Jurkat, Clone E6-1 (cell line): ENCODE measurements at places on chromosomes 16 and 17.
A peak's percentile ranks its signal among the peaks of the same experiment; 100 is the strongest.

GRCh38 chr16:17026600-17027242 lies 444.0 kb downstream of the XYLT1 start:
- peak; percentile 84 for DNase-seq

GRCh38 chr16:85594273-85594977 lies 18.7 kb upstream of the GSE1 start:
- DNase-seq: no peak

- no peak for DNase-seq
Observed at GRCh38 chr16:76441391-76441790, 164.2 kb downstream of the CNTNAP4 start.

GRCh38 chr17:2362881-2363280 lies 25.6 kb downstream of the SGSM2 start:
- no peak for DNase-seq

DNA sequence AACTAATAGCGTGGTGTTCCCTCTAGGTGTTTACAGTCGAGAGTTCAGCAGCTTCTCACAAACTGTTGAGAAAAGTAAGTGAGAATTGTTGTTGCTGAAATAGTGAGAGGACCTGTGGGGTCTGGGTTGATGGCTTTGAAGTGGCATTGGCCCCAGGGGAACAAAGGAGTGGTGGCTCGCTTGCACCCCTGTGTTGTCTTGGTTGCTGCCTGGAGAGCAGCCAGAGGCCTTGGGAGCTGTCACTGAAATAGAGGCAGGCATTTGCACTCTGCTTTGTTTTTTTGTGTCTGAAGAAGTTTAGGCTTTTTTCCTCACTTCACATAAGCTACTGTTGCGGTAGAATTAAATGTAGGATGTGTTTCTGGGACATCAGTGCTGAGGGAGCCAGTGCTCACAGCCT lies 36.8 kb downstream of the PRMT7 start:
- DNase-seq: no peak

GRCh38 chr16:75377729-75378386 lies 55.4 kb downstream of the CFDP1 start:
- DNase-seq: no peak

GRCh38 chr16:89303617-89304016 lies 86.1 kb downstream of the ZNF778 start:
- DNase-seq: no peak

- no peak for DNase-seq
Observed at GRCh38 chr16:85334718-85335583, 222.7 kb upstream of the CIBAR2 start.

GRCh38 chr17:30954046-30954830 lies 16.6 kb upstream of the RNF135 start:
- DNase-seq: no peak

DNA sequence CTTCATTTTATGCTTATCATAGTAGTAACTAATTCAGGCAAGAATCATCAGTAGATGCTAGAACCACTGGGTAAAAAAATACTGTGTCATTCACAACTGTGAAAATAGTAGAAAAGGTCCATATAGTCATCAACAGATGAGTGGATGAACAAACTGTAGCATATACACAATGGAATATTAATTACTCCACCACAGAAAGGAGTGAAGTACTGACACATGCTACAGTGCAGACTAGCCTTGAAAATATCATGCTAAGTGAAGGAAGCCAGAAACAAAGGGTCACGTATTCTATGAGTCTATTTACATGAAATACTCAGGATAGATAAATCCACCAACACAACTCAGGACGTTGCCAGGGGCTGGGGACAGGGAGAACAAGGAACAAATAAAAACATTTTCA lies 13.3 kb downstream of the USP22 start:
- no peak for DNase-seq

DNA sequence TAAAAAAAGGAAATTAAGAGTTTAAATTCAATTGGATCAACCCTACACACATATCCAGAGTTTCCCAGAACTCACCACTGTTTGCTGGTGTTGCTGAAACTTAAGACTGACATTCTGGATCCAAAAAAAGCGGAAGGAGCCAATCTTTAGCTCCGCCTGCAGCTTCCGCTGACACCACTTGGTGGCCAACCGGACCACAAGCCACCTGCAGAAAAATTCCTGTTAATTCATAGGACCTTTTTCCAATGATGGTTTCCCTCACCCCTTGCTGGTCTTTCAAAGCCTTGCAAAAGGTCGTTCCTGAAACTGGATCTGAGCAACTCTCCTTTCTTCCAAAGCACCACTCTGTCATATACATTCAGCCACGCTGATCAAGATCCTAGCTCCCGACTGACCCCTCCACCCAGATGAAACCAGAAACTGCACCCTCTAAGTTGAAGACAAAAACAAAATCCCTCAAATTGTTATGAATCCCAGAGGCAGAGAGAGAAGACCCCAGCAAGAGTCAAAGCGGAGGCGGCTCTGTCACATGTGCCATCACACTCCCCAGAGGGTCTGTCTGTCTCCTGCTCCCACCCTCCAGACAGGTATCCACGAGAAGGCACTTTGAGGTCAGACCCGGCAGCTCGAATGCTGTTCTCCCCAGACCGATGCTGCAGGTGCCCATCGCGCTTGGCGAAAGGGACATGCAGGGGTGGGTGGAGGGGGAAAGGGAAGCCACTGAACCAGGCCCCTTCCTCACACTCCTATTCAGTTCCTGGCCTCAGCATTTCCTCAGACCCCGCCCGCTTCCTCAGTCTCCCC lies 773 bp downstream of the BLTP2 start:
- peak; percentile 42 for DNase-seq

DNA sequence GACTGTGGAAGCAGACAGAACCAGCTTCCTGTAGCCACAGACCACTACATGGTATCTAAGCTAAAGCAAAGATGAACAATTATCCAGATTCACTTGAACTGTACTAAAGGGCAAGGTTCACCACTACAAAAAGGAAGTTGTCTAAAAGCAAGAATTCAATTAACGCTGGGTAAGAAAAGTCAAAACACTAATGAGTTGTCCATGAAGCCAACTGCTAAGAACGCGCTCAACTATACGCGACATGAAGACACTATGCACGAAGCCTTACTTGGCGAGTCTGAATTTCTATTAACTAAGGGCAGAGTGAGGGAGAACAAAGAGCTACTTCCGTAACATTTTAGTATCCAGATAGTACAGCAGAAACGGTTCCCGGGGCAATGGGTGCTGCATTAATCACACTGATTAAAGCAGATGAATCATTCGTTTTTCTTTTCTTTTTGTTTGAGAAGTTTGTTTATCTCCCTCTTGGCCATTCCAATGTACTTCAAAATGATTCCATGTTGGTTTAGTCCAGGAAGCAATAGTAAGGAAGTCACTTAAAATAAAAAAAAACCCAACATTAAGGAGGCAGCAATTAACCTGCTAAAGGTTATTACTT lies 2.8 kb upstream of the RPS15A start:
- DNase-seq: no peak

- no peak for DNase-seq
Observed at GRCh38 chr17:33696102-33696501, 403.0 kb upstream of the ASIC2 start.

- peak; percentile 86 for DNase-seq
Observed at GRCh38 chr17:39769974-39770587, 32.3 kb downstream of the GRB7 start.

DNA sequence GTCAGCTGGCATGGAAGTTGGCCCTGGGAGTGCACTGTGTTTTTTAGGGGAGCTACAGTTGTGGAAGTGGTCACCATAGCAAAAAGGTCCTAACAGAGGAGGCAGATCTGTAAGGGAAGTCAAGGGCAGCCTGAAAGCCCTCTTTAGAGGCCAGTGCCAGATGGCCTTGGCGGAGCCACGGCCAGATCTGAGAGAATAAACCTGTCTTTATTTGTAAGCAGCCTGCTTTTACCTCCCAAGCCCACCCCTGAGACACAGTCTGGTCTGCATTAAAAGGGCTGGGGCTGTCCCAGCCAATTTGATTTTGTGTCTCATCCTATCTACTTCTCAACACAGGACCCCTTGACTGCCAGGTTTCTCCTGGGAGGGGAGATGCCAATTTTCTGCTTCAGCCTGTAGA lies 51.0 kb upstream of the NOL11 start:
- no peak for DNase-seq

DNA sequence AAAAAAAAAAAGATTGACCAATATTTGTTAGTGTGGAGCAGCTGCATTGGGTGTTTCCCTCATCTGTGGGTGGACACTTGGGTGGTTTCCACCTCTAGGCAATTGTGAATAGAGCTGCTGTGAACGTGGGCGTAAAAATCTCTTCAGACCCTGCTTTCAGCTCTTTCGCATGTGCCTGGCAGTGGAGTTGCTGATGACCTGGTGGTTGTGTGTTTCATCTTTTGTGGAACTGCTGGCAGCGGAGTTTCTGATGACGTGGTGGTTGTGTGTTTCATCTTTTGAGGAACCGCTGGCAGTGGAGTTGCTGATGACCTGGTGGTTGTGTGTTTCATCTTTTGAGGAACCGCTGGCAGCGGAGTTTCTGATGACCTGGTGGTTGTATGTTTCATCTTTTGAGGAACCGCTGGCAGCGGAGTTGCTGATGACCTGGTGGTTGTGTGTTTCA lies 21.4 kb downstream of the ZC3H18 start:
- DNase-seq: no peak

DNA sequence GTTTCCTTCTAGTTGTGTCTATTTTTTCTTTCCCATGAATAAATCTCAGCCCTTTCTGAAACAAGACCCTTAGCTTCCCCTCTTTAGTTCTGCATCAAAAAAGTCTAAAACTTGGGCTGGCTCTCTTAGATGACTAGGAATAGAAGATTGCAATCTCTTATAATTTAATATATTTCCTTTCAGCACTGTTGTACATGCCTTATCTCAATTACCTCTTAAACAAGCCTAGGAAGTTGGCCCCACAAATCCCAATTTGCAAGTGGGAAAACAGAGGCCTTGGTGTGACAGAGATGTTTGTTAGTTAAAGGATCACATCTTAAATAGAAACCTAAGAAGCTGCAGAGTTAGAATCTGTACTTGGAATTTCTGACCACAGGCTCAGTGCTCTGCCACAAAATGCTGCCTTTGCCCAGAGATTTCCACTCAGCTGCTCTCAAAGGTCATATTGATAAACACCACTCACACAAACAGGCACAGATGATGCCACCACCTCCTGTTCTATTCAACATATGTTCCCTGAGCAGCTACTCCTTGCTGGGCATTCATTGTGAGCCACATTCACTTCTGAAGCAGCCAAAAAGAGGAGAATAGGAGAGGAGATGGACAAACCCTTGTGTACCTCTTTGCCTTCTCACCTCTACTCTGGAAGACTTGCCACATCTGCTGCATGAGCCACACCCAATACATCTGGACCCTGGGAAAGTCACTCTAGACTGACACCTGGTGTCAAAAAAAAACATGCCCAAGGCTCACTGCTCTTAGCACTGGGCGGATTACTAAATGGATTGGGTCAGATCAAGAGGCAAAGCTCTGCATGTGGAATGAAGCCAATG lies 5.5 kb downstream of the CCDC182 start:
- peak; percentile 32 for DNase-seq

GRCh38 chr17:50364061-50364458 lies 8.9 kb downstream of the MRPL27 start:
- DNase-seq: no peak

DNA sequence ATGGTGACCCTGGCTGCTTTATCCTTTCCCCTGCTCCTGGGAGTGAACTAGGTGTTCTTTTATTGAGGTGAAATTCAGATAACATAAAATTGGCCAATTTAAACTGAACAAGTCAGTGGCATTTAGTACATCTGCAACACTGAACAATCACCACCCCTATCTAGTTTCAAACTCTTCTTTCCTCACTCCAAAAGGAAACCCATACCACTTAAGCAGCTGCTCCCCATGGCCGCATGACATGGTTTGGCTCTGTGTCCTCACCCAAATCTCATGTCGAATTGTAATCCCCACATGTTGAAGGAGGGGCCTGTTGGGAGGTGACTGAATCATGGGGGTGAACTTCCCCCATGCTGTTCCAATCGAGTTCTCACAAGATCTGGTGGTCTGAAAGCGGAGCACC lies 154.1 kb downstream of the STX8 start:
- no peak for DNase-seq

GRCh38 chr17:4510618-4510941 lies 11.9 kb downstream of the SPNS2 start:
- no peak for DNase-seq

GRCh38 chr17:39676198-39676819 lies 8.1 kb downstream of the PNMT start:
- peak; percentile 80 for DNase-seq

DNA sequence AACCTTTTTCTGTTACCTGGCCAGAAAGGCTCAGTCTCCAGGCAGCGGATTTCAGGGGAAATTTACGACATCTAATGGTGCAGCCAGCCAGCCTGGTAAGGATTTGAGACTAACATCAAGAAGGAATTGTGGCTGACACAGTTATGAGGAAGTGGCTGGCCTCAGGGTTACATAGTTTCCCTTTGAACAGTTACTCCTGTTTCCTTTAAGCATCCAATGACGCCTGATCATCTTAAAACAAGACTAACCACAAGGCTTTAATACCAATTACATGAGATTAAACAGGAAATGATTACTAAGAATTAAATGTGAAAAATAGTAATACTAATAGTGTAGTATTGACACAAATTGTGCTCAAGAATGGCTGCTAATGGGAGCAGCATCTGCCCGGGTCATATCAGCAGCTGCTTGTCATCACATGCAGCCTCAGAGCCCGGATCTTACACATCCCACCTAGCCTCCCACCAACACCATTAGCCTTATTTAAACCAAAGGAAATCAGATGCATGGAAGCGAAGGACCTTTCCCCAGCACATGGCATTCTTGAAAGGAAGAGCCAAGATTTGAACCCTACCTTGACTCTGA lies 431.8 kb downstream of the PMP22 start:
- peak; percentile 62 for DNase-seq

DNA sequence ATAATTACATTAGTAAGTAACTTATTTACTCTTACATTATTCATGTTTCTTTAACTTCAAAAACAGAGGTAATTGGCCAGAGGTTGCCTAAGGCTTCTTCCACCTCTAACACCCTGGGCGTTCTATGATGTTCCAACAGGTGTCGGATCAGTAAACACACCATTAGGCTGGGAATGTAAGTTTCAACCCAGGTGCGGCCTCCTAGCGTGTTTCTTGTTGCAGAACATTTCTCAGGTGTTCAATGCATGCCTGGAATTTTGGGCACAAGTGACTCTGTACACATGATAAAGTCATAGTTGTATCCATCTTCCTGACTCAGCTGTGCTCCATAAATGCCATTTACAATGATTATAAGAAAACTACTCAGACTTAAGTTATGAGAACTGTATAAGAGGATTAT lies 1.0 kb downstream of the KRTAP2-2 start:
- no peak for DNase-seq
